ENCODE measurements at places on chromosomes 12 and 14. TPM values are rescaled to one million over a fixed set of nuclear protein-coding genes. Genes with fewer than 3 reads are reported as not detected.

DNA sequence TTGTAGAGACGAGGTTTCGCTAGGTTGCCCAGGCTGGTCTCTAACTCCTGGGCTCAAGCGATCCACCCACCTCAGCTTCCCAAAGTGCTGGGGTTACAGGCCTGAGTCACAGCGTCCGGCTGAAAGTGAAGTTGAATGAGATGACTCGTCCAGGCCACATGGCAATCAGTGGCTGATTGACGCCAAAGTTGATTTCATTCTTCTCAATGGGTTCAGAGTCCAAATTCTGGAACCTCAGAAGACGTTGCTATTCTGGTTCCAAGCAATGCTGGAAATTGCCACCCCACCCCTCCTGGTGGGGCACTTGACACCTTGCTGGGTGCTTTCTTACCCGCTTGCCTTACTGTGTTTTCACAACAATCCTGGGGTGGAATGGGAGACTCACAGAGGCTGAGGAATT lies 14.9 kb downstream of the ABCB9 start:
- no peak for DNase-seq

DNA sequence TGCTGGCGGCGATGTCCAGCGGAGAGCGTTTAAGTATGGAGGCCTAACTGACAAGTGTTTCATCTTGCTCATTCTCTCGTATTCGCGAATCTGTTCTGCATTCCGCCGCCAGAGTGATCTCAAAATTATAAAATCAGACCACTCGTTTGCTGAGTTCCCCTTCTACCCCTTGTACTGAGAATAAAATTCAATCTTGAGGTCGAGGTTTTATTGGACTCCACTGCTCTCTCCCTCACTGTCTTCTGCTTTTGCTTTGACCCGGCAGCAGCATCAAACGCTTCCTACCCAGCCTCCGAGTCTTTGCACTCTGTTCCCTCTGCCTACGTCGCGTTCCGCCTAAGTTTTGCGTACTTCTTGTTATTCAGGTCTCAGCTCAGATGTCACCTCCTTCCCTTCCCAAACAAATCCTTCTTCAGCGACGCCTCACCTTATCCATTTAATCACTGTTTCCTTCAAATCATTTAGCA lies 462 bp downstream of the KNTC1 start:
- DNase-seq: no peak

DNA sequence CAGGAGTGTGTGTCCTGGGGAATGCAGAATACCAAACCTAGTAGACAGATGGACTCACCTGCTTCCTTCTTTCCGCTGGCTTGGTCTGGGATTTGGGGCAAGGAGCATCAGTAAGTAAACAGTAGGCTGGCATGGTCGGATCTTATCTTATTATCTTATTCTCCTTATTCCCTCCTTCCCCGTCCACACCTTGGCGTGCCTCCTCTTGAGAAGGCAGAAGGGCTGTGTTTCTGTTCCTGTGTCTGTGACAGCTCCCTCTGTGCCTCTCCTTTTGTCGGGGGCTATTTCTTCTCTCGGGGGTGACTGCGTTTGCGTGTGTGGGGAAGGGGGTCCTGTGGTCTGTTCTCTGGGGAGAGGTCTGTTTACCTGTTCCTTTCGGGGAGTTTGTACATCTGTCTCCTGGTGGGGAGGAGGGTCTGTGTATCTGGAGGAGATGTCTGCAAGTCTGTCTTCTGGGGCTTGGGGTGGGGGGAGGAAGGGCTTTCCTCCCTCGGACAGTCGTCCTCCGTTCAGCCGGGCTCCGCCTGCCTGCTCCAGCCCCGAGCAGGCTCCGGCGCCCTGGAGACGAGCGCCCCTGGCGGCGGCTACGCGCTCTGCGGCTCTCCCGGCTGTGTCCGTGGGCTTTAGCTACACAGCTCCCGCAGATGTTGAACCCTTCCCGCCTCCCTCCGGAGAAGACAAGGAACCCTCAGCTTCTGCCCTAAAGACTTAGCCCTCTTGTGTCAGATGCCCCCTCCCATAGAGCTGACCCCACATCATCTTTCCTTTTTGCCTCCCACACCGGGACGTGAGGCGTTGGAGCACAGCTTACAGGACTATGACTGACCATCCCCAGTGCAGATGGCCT lies 4.4 kb downstream of the KRT86 start:
- DNase-seq: peak; percentile 86

DNA sequence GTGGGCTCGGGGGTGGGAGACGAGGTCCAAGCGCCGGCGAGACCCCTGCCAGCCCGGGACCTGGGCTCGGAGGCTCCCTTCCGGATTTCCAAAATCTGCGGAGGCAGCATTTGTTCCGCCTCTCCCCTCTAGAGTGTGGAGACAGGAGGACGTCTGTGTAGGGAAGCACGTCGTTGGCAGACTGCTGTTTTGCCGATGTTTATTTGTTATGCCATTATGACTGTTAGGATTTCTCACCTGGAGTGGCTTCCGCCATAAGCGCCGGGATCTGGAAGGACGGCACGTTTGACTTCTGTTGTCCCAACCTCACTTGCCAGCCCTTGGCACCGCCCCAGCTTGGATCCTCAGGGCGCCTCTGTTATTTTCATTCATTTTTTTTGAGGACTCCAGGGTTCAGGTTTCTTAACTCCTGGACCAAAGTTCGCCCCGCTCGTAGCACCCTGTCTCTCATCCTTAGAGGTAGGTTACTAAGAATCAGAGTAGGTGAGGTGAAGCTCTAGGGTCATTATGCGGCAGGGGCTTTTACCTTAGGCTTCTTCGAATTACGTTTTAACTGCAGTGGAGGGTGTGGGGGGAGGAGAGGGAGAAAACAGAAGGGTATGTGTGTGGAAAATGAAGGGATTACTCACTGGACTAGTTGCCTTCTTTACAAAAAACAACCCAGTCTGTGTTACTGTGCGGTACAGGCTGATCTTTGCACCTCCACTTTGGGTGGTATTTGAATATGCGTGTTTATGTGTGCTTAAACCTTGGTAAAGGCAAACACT lies 547 bp upstream of the PYGL start:
- peak; percentile 58 for DNase-seq

- no peak for DNase-seq
These were observed 586.6 kb upstream of the NOVA1 start for GRCh38 chr14:27184427-27184826.

GRCh38 chr14:32813401-32813800 lies 125.3 kb upstream of the NPAS3 start:
- DNase-seq: no peak

DNA sequence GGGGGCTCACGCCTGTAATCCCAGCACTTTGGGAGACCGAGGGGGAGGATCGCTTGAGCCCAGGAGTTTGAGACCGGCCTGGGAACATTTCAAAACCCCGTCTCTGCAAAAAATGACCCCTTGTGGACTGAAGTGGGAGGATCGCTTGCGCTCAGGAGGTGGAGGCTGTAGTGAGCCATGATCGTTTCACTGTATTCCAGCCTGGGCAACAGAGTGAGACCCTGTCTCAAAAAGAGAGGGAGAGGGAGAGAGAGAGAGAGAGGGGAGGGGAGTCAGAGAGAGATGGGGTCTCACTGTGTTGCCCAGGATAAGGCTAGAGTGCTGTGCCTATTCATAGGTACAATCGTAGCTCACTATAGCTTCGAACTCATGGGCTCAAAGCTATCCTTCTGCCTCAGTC lies 2.8 kb downstream of the FGD4 start:
- no peak for DNase-seq

DNA sequence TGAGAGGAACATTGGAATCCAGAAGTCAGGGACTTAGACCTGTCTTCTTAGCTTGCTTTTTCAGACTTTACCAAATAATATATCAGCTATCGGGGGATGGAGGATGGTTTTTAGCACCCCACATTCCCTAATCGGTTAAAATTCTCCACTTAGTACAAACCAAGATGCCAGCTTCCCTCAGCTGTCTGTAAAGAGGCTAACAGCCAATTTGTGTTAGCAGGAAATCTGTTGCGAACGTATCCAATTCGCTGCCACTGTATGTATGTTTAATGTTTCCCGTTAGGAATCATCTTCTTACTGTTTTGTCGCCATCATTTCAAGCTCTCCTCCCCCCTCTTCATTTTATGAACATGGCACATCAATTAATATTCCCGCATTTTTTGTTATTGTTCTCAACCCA lies 289.0 kb downstream of the BCL11B start:
- no peak for DNase-seq

DNA sequence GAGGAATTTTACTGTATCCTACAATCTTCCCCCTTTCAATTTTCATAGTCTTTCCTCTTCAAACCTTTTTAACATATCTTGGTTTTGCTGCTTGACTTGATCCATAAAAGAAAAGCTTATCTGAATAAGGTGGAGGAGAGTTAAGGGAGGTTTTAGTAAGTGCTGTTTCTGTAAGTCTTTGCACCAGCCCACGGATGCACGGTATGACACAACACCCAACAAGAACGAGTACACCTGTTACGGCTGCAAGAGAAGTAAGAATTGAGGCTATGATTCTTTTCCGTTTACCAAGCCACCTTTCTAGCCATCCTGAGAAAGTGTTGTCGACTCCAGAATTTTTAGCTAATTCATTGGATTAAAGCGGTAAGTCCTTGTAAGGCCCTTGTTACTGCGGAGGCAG lies 26.1 kb upstream of the CPNE8 start:
- DNase-seq: no peak

DNA sequence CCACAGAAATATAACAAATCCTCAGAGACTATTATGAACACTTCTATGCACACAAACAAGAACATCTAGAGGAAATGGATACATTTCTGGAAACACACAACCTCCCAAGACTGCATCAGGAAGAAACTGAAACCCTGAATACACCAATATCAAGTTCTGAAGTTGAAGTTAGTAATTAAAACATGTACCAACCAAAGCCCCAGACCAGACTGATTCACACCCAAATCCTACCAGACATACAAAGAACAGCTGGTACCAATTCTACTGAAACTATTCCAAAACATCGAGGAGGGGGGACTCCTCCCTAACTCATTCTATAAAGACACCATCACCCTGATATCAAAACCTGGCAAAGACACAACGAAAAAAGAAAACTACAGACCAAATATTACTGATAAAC lies 114.7 kb upstream of the CCDC175 start:
- no peak for DNase-seq

GRCh38 chr14:89746654-89747053 lies 207.9 kb downstream of the EFCAB11 start:
- no peak for DNase-seq

GRCh38 chr12:57626111-57626920 lies 6.7 kb downstream of the B4GALNT1 start:
- DNase-seq: no peak

GRCh38 chr12:18254081-18254480 lies 7.2 kb upstream of the PIK3C2G start:
- DNase-seq: no peak

- peak; percentile 87 for DNase-seq
These were observed 332.9 kb downstream of the BCAT1 start for GRCh38 chr12:24615967-24616411.

DNA sequence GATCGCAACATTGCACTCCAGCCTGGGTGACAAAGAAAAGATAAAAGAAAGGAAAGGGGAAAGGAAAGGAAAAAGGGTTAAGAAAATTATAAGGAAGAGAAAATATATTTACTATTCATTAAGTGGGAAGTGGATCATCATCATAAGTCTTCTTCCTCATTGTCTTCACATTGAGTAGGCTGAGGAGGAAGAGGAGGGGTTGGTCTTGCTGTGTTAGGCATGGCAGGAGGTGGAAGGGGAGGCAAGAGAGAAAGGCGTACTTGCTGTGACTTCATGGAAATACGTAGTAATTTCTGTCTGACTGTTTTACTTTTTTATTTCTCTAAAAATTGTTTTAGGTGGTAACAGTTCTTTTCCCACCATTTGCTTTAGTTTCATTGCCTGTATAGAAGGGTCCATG lies 26.2 kb downstream of the FAM177A1 start:
- no peak for DNase-seq

- DNase-seq: no peak
These were observed 102.0 kb downstream of the KCNMB4 start for GRCh38 chr12:70467918-70468733.

- DNase-seq: no peak
These were observed 9.9 kb downstream of the PUS1 start for GRCh38 chr12:131939007-131939406.

DNA sequence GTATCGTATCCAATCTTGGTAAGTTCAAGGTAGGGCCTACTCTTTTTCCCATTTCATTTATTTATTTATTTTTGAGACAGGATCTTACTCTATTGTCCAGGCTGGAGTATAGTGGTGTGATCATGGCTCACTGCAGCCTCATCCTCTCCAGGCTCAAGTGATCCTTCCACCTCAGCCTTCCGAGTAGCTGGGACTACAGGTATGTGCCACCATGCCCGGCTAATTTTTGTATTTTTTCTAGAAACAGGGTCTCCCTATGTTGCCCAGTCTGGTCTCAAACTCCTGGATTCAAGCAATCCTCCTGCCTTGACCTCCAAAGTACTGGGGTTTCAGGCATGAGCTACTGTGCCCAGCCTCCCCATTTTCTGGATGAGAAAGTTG lies 57.2 kb downstream of the CLMN start:
- DNase-seq: no peak

GRCh38 chr12:18472806-18473205 lies 211.5 kb downstream of the PIK3C2G start:
- DNase-seq: no peak

GRCh38 chr14:28653521-28653920 lies 113.1 kb upstream of the FOXG1 start:
- DNase-seq: no peak

DNA sequence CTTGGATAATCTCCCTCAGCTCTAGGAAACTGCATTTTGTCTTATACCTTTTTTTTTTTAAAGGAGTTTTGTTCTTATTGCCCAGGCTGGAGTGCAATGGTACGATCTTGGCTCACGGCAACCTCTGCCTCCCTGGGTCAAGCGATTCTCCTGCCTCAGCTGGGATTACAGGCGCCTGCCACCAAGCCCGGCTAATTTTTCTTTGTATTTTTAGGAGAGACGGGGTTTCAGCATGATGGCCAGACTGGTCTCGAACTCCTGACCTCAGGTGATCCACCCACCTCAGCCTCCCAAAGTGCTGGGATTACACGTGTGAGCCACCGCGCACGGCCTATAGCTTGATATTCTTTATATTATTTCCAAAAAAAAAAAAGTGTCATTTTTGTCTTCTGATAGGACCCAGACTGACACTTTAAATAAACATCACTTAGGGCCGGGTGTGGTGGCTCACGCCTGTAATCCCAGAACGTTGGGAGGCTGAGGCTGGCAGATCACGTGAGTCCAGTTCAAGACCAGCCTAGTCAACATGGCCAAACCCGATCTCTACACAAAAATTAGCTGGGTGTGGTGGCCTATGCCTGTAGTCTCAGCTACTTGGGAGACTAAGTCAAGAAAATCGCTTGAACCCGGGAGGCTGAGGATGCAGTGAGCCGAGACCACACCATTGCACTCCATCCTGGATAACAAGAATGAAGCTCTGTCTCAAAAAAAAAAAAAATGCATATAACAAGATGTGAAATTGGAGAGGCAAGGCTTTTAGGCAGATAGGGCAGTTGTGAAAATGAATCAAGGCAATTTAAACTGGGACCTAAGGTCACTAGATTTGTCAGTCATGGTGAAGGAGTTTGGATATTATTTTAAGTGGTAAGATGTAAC lies 18.4 kb downstream of the SLC2A3 start:
- no peak for DNase-seq

Gene NID2
- total RNA-seq: 275 TPM

Gene SNX6
- 139 TPM for total RNA-seq

Gene ANKRD13A
- total RNA-seq: 77.2 TPM

Gene LRP1-AS
- not detected for total RNA-seq

Gene IGFBP6
- 58.9 TPM for total RNA-seq

Gene KRT74
- total RNA-seq: not detected

Gene YAF2
- 59.8 TPM for total RNA-seq

Gene TAS2R7
- not detected for total RNA-seq

Gene RNASE3
- not detected for total RNA-seq

Gene TMEM52B
- total RNA-seq: not detected
